Glutamatergic neuron (in vitro differentiated cells): ENCODE measurements at places on chromosomes 2 and 18.
A peak's percentile ranks its signal among the peaks of the same experiment; 100 is the strongest.

DNA sequence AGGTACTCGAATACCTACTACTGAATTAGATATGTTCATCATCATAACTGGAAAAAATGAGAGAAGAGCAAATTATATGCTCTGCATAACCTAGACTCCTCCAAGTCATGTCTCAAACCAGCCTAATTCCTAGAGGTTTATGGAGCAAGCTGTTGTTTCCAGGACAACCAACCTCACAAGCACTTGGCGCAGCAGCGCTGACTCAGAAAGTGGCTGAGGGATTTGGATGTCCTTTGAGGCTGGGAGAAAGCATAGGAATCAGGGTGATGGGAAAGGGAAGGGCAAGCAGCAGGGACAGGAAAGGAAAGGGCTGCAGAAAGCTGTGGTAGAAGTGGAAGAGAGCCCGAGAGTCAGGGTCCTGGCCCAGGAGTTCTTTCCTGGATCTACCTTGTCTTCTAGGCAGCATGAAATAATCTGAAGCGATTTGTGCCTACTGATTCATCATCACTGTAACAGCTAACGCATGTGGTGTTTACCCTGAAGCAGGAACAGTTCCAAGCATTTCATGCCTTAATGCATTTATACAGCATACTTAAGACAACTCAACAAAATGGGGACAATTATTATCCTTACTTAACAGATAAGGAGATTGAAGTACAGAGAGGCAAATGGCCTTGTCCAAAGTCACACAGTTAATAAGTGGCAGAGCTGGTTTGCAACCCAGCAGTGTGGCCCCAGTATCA, 3.7 kb downstream of the PLEK start:
- H3K36me3 ChIP-seq: no peaks in the 10 kb centered on the region
- H3K4me3 ChIP-seq: no peak overlapping the region
- H3K4me1 ChIP-seq: peaks cover 6% of the 10 kb centered on the region
- no peak for DNase-seq
- H3K27ac ChIP-seq: no peak overlapping the region

DNA sequence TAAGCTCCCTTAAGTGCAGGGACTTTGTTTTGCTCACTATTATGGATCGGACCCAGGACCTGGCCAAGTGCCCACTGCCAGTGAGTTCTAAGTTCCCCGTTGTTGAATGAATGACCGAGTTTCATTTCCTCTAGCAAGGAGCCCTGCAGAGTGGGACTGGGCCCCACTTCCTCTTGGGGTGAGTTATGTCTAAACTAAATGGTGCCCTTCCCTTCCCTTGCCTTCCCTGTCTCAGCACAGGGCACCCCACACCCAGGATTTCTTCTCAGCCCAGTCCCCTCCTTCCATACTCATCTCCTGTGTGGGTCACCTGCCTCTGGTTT, 195.3 kb upstream of the HS6ST1 start:
- no peak for DNase-seq
- no peak overlapping the region for H3K4me3 ChIP-seq
- no peaks in the 10 kb centered on the region for H3K4me1 ChIP-seq
- peaks cover 7% of the 10 kb centered on the region for H3K36me3 ChIP-seq

GRCh38 chr18:23871410-23871809, 143.1 kb upstream of the TTC39C start:
- peak; percentile 48 for DNase-seq
- no peaks in the 10 kb centered on the region for H3K36me3 ChIP-seq
- no peak overlapping the region for H3K4me3 ChIP-seq
- H3K27me3 ChIP-seq: peaks cover 1% of the 10 kb centered on the region

- peaks cover 6% of the 10 kb centered on the region for H3K4me1 ChIP-seq
- DNase-seq: no peak
- no peak overlapping the region for H3K4me3 ChIP-seq
- H3K27ac ChIP-seq: no peak overlapping the region
- H3K36me3 ChIP-seq: peaks cover 21% of the 10 kb centered on the region
- H3K27me3 ChIP-seq: no peaks in the 10 kb centered on the region
Measured at GRCh38 chr18:33744032-33744697, 166.1 kb downstream of the ASXL3 start.

GRCh38 chr2:54063967-54064535, 51.4 kb upstream of the ACYP2 start:
- no peaks in the 10 kb centered on the region for H3K36me3 ChIP-seq
- peaks cover 31% of the 10 kb centered on the region for H3K4me1 ChIP-seq
- no peak overlapping the region for H3K4me3 ChIP-seq
- peaks cover 2% of the 10 kb centered on the region for H3K27me3 ChIP-seq

GRCh38 chr2:113351375-113352355, 72.9 kb upstream of the PAX8 start:
- peaks cover 2% of the 10 kb centered on the region for H3K27me3 ChIP-seq
- H3K4me1 ChIP-seq: no peaks in the 10 kb centered on the region
- no peak for DNase-seq
- H3K36me3 ChIP-seq: no peaks in the 10 kb centered on the region

DNA sequence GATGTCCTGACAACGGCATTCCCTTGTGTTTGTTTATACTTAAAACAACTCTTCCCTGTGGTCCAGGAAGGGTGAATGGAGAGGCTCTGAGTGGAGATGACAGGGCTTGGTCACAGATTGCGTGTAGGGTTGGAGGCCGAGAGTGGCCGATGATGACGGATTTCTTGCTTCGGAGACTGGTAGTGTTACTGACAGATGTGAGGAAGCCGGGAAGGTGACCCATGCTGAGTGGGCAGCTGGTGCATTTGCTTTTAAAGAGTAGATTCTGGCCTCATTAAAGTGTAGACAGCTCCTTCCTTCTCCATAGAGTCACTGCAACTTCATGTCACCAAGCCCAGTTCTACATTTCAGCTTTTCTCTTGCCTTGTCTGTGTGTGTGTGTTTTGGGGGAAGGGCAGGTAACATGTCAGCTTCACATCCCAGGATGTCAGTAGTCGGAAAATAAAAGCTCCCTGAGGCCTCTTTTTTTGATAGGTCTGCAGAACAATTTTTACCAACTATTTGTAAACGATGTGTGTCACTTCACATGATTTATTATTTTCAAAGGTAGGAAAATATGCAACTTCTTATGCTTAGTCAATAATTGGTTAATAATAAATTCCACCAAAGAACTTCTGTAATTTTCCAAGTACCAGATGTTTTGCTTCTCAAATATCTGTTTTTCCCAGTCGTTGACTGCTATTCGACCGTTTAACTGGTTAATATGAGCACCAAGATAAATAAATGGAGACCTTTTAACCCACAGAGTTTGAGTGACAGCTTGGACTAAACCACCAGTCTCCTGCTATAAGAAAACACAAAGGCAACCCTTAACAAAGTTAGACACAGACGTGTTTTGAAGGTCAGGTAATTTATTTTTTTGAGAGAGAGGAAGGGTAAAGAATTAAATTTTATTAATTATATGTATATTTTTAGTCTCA, 436.9 kb downstream of the SLC4A3 start:
- no peak overlapping the region for H3K27ac ChIP-seq
- no peaks in the 10 kb centered on the region for H3K27me3 ChIP-seq
- H3K4me3 ChIP-seq: no peak overlapping the region
- H3K4me1 ChIP-seq: peaks cover 6% of the 10 kb centered on the region

GRCh38 chr2:215366440-215367032, 54.7 kb downstream of the ATIC start:
- no peak overlapping the region for H3K27ac ChIP-seq
- H3K36me3 ChIP-seq: no peaks in the 10 kb centered on the region
- DNase-seq: no peak
- H3K27me3 ChIP-seq: peaks cover 2% of the 10 kb centered on the region
- no peaks in the 10 kb centered on the region for H3K4me1 ChIP-seq
- no peak overlapping the region for H3K4me3 ChIP-seq

DNA sequence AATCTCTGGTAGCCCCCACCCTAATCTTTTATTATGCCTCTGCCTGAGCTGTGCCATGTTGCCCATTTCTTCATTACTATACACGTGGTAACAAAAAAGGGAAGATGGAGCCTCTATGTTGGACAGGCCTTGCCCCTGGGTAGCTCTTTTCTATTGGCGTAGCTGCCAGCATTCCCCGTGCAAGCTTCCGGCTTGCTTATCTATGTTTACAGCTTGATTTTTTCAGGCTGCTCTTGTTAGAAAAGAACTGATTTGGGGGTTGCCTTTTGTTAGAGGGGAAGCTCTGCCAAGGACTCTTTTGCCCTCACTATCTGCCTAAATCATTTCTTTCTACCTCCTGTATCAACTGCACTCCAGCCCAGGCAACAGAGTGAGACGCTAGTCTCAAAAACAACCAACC, 45.5 kb upstream of the ZSWIM2 start:
- no peaks in the 10 kb centered on the region for H3K4me1 ChIP-seq
- no peak for DNase-seq
- no peak overlapping the region for H3K4me3 ChIP-seq

DNA sequence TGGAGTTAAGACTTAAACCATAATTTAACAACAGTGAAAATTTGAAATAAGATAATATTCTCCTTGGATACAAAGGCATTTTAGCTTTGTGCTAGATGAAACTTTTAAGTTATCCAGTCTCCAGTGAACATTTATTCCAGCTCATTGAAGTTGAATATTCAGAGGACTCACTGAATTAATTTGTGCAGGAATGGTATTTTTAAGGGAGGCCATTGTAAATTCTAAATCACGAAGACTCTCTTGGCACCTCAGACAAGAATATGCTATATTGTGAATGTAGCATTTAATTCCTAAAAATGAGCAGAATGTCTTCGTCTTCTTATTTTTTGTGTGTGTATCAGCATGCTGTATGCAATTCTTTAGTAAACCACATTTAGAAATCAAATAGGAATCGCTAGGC, 731.7 kb upstream of the RAB6C start:
- peaks cover 6% of the 10 kb centered on the region for H3K36me3 ChIP-seq

DNA sequence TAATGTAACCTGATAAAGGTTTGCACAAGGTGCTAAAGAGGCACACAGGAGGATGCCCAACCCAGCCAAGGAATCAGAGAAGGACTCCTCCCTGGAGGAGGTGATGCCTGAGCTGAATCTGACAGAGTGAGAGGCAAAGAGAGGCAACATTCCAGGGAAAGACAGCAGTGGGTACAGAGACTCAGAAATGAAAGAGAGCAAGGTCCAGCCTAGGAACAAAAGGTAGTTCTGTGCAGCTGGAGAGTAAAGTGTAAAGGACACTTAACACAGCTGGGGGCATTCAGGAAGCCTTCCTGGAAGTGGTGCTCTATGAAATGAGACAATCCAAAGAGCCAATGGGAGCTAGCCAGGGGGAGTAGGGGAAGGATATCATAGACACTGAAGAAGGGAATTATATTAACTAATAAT, 181.0 kb upstream of the GLI2 start:
- H3K4me1 ChIP-seq: peaks cover 16% of the 10 kb centered on the region
- no peak for DNase-seq
- H3K4me3 ChIP-seq: no peak overlapping the region
- no peak overlapping the region for H3K27ac ChIP-seq

- no peak within 1 kb of the TSS for H3K27ac ChIP-seq
- no peaks in the 10 kb centered on the region for H3K4me1 ChIP-seq
- peak; percentile 47 for DNase-seq
- peak within 1 kb of the TSS; percentile 81 for H3K4me3 ChIP-seq
- H3K27me3 ChIP-seq: peaks cover 27% of the 10 kb centered on the region
Measured at GRCh38 chr2:112138159-112139032, at the start of gene FBLN7. TSS of gene FBLN7 (plus strand) at chr2:112138385. CDS start at chr2:112138656, 271 bp downstream.

DNA sequence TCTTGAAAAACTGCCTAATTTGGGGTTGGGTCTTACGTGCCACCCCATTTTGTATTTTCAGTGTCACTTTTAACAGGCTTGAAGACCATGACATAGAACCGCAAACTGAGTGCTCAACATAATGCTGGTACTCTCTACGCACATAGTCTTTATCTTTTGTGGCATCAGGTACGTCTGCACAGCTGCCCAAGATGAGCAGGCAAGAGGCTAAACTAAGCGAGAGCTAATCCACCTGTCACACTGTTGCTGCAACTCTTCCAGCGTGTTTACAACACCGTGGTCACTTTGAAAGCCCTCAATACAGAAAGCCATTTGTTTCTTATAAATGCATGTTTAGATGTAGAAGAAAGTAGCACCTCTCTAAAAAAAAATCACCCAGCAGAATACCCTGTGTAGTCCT, 270.0 kb upstream of the TCF4 start:
- DNase-seq: no peak
- no peak overlapping the region for H3K27ac ChIP-seq
- H3K4me1 ChIP-seq: peaks cover 31% of the 10 kb centered on the region
- H3K36me3 ChIP-seq: no peaks in the 10 kb centered on the region

DNA sequence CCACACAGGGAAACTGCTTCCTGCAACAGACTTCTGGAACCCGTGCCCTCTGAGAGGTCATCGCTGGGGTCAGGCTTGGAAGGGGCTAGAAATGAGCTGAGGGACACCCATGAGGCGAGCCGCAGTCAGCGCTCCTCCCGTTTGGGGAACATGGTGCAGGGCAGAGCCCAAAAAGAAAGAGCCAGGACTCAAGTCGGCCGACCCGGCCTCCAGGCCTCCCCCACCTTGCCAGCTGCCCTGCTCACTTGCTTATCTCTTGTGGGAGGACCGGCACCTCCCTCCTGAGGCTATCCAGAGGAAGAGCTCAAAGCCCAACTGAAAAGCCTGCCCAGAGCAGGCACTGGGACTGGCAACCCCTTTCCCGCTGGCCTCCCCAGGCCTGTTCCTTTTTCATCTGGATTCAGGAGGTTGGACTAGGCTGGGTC, 43.6 kb downstream of the SCTR start:
- H3K27me3 ChIP-seq: peaks cover 6% of the 10 kb centered on the region
- peaks cover under 1% of the 10 kb centered on the region for H3K4me1 ChIP-seq
- no peak for DNase-seq
- no peaks in the 10 kb centered on the region for H3K36me3 ChIP-seq
- H3K4me3 ChIP-seq: no peak overlapping the region

- H3K27me3 ChIP-seq: peaks cover 2% of the 10 kb centered on the region
- no peak overlapping the region for H3K4me3 ChIP-seq
- DNase-seq: no peak
- peaks cover 14% of the 10 kb centered on the region for H3K36me3 ChIP-seq
- H3K4me1 ChIP-seq: peaks cover 34% of the 10 kb centered on the region
- no peak overlapping the region for H3K27ac ChIP-seq
Measured at GRCh38 chr2:150143087-150143536, 344.4 kb downstream of the RND3 start.

- no peaks in the 10 kb centered on the region for H3K4me1 ChIP-seq
- H3K27me3 ChIP-seq: no peaks in the 10 kb centered on the region
- no peak for DNase-seq
- no peak overlapping the region for H3K27ac ChIP-seq
Measured at GRCh38 chr2:52113338-52113737, 1081.4 kb upstream of the NRXN1 start.

GRCh38 chr2:96529376-96530143, 7.0 kb upstream of the ARID5A start:
- peaks cover 2% of the 10 kb centered on the region for H3K27me3 ChIP-seq
- H3K36me3 ChIP-seq: peaks cover 5% of the 10 kb centered on the region
- peaks cover 14% of the 10 kb centered on the region for H3K4me1 ChIP-seq
- DNase-seq: no peak

DNA sequence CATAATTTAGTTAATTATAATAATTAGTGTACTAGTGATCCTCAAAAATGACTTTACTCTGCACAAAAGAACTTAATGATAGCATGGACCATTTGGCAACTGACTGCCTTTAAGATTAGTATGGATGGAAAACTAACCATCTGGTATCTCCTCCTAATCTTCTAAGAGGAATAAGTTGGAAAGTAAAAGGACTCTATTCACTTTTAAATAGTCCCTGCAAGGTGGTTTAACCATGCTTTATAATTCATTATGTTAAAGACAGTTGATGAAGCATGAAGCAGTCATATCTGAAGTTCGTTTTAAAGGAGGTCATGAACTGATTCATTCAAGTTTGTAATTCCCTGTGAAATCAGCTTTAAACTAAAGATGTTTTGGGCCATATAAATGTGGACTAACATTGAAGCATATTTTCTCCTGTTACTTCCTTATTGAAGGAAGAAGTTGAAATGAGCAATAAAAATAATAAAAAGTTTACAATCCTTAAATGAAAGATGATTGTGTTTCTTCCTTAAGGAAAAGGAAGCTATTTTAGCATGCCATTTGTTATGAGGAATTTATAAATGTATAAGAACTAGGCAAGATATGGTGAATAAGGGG, 446.0 kb downstream of the XIRP2 start:
- no peak overlapping the region for H3K27ac ChIP-seq
- no peak overlapping the region for H3K4me3 ChIP-seq
- no peaks in the 10 kb centered on the region for H3K27me3 ChIP-seq
